ENCODE measurements at places on chromosomes 12 and 14.

- DNase-seq = no peak
Measured at GRCh38 chr12:98701166-98701565, 56.1 kb downstream of the APAF1 start.

- no peak for DNase-seq
Measured at GRCh38 chr12:7271893-7272514, 31.9 kb upstream of the ACSM4 start.

DNA sequence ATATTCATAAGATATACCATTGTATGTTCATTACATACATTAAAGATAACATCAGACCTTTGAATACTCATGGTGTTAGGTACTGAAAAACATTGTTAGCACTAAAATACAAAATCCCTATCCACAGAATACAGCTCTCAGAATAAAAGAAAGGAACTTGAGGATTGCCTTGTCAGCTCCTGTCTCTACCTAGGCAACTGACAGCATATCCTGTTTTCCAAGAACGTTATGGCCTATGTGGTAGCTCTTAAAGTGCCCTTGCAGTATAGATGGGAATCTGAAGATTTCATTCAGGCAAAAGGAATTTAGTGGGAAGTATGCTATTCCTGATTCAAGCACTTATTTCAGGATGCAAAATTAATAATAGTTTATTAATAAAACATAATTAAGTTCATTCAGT lies 1.8 kb upstream of the PPP1R12A start:
- DNase-seq = no peak

DNA sequence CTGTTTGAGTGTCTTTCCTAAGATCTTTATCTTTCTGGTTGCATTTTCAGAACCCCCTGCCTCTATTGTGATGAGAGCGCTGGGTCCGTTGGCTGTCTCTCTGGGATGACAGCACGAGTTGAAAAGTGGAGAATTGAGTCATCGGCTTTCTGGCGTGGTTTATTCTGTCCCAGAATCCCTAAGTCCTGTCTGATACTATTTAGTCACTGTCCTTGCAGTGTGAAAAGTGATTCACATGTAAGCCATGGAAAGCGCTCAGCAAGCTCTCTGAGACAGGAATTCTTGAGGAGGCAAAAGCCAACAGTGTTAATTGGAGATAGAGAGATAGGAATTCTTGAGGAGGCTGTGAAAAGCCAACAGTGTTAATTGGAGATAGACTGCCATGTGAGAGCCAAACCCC lies 121.7 kb downstream of the CHST11 start:
- no peak for DNase-seq

DNA sequence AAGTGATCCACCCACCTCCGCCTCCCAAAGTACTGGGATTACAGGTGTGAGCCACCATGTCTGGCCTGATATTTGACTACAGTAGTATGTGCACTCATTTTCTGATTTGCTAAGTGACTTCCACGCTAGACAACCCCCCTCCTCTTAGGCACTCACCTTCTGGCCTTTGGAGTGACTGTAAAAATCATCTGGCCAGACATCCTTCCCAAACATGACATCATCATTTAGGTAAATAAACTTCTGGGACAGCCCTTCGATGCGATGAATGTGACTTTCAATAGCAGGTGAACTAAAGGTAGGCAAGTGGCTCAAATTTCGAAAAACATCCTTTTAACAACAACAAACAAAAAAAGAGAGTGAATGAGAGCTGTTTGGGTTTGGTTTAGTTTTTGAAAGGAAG lies 30.6 kb upstream of the SYCP3 start:
- DNase-seq = no peak

- DNase-seq = no peak
Measured at GRCh38 chr14:54829486-54830224, 73.0 kb downstream of the GCH1 start.

- no peak for DNase-seq
Measured at GRCh38 chr12:88035907-88036289, 6.7 kb upstream of the C12orf50 start.

DNA sequence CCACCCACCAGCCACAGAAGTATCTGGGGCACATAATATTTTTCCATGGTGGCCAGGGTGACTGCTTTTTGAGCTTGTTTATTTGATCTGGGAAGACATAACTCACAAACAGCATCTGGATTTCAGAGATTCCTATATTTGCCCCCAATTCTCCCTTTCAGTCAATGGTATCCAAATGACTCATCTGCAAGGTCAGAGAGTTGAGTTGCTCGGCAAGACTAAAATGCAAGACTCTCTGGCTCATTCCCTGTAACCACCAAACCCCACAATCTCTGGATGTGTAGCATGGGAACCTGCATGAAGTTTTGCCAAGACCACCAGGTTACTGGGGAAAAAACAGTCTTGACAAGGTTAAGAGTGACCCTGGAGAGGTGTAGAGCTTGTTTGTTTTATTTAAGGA lies 174.9 kb upstream of the FAR2 start:
- DNase-seq = no peak

DNA sequence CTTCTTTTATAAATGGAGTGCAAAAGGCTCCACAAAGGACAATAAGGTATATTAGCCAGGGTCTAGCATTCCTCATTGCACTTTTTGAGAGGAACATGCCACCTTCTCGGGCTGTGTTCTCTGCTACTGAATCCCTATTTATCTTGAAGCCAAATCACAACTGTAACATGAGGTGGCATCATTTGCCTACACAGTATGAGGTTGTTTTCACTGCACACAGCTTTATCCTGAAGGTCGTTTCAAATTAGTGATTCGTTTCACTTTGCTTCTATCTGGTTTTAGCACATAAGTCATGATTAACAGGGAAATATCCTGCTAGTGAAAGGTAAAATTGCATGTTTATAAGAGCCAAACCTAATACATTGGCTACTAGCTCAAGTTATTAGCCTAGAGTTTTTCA lies 153.8 kb downstream of the SLC35F4 start:
- DNase-seq = no peak

DNA sequence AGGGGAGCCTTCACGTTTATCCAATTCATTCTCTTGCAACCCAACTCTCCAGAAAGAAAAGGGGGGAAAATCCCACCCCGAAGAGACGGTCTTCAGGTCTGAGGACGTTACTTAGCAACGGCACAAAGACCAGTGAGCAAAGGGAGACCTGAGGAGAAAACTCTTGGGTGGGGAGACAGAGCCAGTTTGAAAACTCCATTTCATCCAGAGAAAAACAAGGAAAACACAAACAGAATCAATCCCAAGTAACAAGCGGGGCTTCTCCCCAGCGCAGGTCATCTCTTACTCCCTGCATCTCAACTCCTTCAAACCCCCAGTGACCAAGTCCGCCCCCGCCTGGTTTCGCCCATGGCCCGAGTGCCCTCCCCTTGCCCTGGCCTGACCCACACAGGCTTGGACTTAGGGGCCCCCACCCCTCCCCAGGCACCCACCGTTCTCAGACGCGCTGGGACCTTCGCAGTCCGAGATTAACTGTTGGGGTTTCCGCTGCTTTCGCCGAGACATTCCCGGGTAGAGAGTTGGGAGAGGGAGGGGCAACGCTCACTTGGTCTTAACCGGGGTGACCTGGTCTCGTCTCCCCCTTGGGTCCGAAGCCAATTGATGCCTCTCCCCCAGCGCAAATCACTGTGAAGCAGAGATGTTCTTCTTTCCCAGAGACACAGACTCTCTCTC lies 10.4 kb upstream of the SALL2 start:
- no peak for DNase-seq

GRCh38 chr14:76380991-76381390 lies 5.1 kb downstream of the ESRRB start:
- no peak for DNase-seq

DNA sequence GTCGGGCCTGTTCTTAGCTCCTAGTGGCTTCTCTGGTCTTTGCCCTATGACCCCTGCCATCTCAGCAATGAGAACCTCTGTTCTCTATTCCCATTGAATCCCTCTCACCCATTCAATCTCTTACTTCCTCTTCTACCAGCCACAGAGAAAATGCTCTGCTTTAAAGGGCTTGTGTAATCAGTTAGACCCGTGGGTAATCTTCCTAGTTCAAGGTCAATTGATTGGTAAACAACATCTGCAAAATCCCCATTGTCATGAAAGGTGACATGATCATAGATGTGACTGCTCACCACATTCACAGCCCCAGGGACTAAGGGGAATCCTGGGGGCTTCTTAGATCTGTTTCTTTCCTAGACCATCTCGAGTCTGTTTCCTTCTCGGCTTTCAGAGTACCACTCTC lies 7.2 kb upstream of the CCDC197 start:
- no peak for DNase-seq

GRCh38 chr14:24394275-24394674 lies 4.5 kb upstream of the NYNRIN start:
- no peak for DNase-seq

DNA sequence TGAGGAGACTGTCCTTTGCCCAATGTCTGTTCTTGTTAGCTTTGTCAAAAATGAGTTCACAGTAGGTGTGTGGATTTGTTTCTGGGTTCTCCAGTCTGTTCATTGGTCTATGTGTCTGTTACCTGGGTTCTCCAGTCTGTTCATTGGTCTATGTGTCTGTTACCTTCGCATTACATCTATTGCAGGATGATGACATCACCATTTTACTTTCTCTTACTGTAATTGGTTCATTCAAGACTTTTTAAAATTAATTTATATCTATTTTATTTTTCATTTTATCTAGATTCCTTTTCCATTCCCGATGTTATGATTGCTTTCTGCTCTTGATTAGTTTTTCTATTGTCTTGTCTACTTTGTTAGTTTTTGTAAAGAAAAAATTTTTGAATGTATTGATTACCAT lies 615.5 kb downstream of the SOX5 start:
- no peak for DNase-seq

- DNase-seq = no peak
Measured at GRCh38 chr12:96045566-96045965, 10.2 kb upstream of the LTA4H start.

DNA sequence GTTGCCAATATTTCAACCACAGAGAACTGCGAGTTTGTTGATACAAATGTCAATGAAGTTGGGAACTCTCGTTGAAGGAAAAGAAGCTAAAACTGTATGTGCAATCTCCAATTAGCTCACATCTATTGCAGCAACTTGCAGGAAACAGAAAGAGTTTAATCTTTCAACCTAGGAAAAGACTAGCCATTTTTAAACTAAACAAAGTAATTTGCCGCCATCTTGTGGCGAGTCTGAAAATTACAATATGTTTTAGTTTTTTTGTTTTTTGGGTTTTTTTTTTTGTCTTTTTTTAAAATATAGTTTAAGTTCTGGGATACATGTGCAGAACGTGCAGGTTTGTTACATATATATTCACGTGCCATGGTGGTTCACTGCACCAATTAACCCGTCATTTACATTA lies 131.2 kb upstream of the FOXG1 start:
- no peak for DNase-seq

DNA sequence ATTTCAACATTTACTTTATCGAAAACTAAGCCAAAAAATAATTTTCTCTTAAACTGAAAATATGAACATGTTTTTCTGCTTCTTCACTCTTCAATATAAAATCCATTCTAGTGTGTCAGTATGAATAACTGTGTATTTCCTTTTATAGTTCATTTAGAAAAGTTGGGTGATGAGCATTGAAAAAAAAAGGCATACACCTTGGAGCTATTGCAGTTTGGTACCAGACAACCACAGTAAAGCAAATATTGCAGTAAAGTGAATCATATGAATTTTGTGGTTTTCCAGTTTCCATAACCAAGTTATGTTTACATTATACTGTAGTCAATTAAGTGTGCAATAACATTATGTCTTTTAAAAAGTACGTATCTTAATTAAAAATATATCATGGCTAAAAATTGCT lies 195.0 kb upstream of the FOXG1 start:
- no peak for DNase-seq

- no peak for DNase-seq
Measured at GRCh38 chr14:95533822-95534221, 1.0 kb upstream of the GLRX5 start.

GRCh38 chr14:77119851-77120250 lies 21.7 kb downstream of the ZDHHC22 start:
- no peak for DNase-seq

GRCh38 chr12:130474599-130475269 lies 137.0 kb downstream of the PIWIL1 start:
- no peak for DNase-seq

- DNase-seq = no peak
Measured at GRCh38 chr14:65211341-65211987, 109.1 kb upstream of the MAX start.

DNA sequence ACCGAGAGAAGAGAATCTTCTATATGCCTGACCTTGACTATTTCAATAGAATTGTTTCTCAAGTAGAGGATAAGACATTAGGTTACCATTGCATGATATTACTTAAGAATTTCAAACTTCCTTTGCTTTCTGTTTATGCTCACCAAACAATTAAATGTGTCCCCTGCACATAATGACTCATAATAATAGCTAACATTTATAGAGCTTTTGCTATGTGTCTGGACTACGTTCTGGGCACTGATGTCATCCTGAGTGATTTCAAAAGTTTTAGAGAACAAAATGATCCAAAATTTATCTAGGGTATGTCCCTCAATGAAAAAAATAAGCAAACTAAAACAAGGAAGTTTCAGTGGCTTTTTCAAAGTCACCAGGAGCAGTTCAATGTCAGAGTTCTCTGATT lies 38.8 kb downstream of the SLC15A5 start:
- DNase-seq = no peak

DNA sequence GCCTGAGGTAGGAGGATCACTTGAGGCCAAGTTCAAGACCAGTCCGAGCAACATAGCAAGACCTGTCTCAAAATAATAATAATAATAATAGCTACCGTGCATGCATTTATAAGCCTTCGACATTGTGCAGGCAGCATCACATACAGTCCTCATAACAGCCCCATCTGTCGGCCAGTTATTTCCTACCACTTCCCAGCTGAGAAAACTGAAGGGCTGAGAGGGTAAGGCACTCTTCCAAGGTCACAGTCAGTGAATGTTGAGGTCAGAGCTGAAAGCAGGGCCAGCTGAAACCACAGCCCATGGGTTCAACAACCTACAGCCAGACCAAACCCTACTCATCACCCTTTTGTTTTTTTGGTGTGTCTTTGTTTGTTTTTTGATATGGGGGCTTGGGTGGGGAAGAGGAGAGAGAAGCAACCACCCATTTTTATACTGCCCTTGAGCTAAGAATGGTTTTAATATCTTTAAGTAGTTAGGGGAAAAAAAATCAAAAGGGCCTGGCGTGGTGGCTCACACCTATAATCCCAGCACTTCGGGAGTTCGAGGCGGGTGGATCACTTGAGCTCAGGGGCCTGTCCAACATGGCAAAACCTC lies 16.8 kb upstream of the ITPK1 start:
- DNase-seq = peak; percentile 17

DNA sequence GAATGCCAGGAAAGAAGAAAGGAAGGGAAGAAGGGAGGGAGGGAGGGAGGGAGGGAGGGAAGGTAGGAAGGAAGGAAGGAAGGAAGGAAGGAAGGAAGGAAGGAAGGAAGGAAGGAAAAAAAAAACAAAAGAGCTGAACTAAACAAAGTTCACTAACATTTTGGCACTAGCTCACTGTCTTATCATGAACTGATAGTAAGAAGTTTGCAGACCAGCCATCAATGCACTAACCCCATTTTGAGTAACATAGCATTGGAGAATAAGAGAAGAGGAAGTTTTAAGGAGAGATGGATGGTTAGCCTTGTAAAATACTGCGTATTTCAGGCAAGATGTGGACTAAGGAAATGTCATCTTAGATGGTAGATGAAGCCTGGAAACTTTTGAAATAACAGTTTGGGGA lies 1136.0 kb downstream of the FLRT2 start:
- DNase-seq = no peak

All from activated naive CD8-positive, alpha-beta T cell treated with anti-CD3 and anti-CD28 coated beads for 36 hours (primary cell).